ENCODE measurements at places on chromosomes 16 and 17.
A peak's percentile ranks its signal among the peaks of the same experiment; 100 is the strongest.

GRCh38 chr17:48254896-48255295 lies 147.3 kb downstream of the SNX11 start:
- DNase-seq = no peak

DNA sequence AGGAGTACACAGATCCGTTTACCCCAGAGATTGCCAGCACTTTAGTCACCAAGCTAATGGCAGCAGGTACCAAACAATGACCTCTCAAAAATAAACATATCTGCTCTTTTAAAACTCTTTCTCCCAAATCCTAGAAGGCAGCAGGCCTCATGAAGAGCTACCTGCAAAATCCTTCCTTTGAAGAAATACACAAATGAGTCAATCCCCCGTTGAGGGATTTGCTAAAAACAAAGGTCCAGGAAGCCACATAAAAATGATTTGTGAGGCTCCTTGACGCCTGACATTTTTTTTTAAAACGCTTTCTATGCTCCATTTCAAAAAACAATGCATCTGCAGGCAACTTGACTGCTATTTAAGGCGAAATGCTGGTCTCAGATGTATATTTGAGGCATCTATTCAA lies 58.2 kb downstream of the NACA2 start:
- no peak for DNase-seq

- DNase-seq = no peak
Measured at GRCh38 chr17:55334285-55334684, 69.5 kb downstream of the HLF start.

GRCh38 chr17:73279704-73280103 lies 18.0 kb upstream of the CPSF4L start:
- no peak for DNase-seq

- no peak for DNase-seq
Measured at GRCh38 chr16:67277294-67277998, 1.9 kb upstream of the PLEKHG4 start.

- no peak for DNase-seq
Measured at GRCh38 chr16:69346683-69347082, 4.9 kb downstream of the TMED6 start.

DNA sequence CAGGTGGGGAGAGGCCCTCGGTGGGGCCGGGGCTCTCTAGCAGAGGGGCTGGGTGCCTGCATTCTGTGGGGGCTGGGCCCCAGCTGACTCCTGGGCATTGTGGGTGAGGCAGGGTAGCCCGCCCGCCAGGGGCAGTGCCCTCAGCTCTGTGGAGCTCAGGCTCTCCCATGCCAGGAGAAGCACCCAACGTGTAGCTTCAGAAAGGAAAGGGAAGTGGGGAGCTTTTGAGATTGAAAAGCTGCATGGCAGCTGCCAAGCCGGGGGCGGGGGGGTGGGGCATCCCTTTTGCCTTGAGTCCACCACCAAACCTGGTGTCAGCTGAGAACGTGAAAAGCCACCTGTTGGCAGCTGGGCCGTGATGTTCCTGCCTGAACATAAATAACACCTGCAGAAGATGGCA lies 192.1 kb upstream of the CIBAR2 start:
- no peak for DNase-seq

- no peak for DNase-seq
Measured at GRCh38 chr17:7380855-7381683, at the start of gene TNK1. TSS of gene TNK1 (plus strand) at chr17:7381089. CDS start at chr17:7382927, 1,838 bp downstream.

DNA sequence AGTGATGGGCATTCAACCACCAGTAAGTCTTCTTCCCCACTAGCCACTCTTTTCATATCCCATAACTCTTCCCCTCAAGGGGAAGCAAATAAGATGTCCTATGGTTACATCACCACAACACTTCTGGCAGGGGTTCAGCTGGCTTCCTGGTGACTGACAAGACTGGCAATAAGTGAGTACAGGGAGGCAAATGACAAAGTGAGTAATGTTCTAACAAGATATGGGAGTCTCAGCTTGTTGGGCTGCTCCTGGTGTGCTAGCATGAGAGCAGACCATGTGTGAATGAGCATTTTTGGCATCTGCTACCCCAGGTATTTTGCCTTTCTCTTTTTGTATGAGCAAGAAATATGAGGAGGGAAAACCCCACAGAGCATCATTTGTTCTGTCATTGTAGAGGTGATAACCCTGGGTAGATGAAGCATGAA lies 9.9 kb downstream of the TMIGD1 start:
- DNase-seq = no peak

DNA sequence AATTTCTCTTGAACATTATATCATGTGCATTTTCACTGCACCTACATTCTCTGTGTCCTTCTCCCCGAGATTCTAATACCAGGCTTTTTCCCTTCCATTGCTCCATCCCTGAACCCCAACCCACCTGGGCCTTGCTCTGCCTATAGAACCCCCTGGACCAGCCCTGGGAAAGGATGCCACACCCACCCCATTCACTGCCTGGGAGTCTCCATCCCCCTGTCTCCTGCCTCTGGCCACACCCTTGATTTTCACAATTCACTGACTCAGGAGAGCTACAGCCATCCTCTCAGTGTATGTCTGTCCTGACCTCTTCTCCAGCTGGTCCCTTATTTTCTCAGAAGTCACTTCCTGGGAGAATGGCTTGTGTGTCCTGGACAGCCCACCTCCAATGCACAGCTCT lies 27.9 kb upstream of the NGFR start:
- DNase-seq = no peak

- no peak for DNase-seq
Measured at GRCh38 chr17:18951941-18952842, at the start of gene SLC5A10. TSS of gene SLC5A10 (plus strand) at chr17:18952165. CDS start at chr17:18952206, 41 bp downstream.

- no peak for DNase-seq
Measured at GRCh38 chr16:10660950-10661635, 33.6 kb downstream of the TEKT5 start.

- peak; percentile 44 for DNase-seq
Measured at GRCh38 chr17:64306850-64307463, 43.9 kb upstream of the TEX2 start.

GRCh38 chr17:34283571-34283970 lies 2.0 kb upstream of the CCL11 start:
- no peak for DNase-seq

GRCh38 chr16:70380919-70381603 lies 34.4 kb downstream of the DDX19A start:
- DNase-seq = peak; percentile 98

- DNase-seq = no peak
Measured at GRCh38 chr17:81403671-81404534, 8.6 kb downstream of the BAHCC1 start.

DNA sequence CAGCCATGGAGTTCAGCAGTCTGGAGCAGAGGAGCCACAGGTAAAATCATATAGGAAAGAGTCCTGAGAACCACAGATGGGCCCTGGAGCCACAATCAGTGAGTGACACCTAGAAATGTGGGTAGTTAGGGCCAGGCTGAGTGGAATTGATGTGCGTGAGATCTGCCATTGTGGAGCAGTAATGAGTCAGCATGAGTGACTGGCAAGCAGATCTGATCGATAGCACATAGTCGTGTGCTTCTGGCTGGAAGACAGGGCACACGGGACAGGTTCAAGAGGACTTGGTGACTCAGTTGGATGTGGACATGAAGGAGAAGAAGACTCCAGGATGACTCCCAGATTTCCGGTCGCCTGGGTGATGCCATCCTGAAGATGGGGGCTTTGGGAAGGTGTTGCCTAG lies 12.3 kb downstream of the ADORA2B start:
- no peak for DNase-seq

DNA sequence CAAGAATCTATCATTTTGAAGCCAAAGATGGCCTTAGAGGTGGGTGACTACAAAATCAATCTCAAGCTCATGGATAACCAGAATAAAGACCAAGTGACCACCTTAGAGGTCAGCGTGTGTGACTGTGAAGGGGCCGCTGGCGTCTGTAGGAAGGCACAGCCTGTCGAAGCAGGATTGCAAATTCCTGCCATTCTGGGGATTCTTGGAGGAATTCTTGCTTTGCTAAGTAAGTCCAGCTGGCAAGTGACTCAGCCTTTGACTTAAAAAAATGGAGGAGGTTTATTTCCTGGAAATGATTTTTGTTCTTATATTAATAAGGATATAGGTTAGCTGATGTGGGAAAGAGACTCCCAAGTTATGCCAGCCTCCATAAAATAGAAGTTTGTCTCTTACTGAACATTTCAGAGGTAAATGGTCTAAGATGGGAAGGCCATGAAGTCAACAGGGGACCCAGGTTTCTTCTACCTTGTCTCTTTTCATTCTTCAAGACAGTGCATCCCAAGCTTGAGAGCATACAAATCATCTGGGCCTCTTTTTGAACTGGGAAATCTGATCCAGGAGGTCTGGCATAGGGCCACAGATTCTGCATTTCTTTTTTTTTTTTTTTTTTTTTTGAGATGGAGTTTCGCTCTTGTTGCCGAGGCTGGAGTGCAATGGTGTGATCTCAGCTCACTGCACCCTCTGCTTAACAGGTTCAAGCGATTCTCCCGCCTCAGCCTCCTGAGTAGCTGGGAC lies 19.8 kb upstream of the TANGO6 start:
- DNase-seq = no peak

DNA sequence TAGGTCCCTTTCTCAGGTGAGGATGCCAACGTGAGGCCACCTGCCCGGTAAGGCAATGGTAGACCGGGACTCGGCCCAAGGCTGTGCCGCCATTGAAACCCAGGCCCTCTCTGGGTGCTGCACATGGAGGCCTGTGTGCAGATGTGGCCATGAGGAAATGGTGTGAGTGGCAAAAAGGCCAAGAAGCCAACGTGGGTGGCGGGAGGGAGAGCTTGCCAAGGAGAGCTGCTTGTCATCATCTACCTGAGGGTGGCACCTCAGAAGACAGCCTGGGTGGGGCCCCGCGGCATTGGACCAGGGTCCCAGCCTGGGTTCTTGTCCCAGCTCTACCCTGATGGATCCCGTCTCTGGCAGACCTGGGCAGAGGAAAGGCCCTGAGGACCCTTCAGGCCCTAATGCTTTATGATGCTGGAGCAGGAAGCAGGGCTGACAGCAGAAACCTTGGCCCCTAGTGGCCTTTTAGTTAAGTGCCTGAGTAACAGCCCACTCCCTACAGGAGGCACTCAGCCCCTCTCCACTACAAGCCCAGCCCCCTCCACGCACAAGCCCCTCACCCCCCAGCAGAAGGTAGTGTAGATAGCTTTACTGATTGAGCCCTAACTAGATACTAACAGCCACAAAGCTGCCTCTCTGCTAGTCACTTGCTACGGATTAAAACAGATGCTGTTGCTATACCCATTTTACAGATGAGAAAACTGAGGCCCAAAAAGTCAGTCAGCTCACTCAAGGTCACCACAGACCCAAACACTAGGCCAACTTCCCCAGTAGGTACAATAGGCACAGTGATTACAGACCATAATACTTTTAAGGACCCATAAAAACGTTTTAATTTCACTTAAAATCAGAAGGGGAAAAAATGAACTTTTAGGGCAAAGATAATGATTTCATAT lies 26.2 kb upstream of the KIFC3 start:
- DNase-seq = no peak

GRCh38 chr16:3022684-3023414 lies 893 bp downstream of the HCFC1R1 start:
- no peak for DNase-seq

- no peak for DNase-seq
Measured at GRCh38 chr16:25834101-25834500, 142.3 kb downstream of the HS3ST4 start.

DNA sequence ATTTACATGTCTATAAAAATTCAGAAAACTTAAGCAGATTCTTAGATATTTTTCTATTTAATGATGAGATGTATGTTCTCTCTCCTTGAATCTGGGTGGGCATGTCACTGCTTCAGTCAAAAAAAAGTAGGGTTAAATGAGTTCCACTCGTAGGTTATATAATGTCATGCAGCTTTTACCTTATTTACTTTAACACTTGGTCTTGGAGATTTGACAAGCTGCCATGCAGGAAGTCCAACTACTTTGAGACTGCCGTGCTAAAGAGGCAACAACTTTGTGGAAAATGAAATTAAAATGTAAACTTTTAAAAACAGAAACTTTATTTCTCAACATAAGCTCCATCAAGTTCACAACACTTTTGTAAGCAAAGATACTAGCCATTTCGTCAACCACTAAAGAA lies 1336.0 kb upstream of the CDH8 start:
- no peak for DNase-seq

- DNase-seq = no peak
Measured at GRCh38 chr17:48754500-48755261, 26.1 kb upstream of the HOXB13 start.

- no peak for DNase-seq
Measured at GRCh38 chr17:57524839-57525568, 220.1 kb downstream of the CCDC182 start.

Data from hippocampal formation (tissue), 2 donors.